ENCODE measurements at places on chromosomes 5 and 9.

GRCh38 chr5:142032150-142032549 is 19.3 kb upstream of the GNPDA1 start:
- DNase-seq = no peak

DNA sequence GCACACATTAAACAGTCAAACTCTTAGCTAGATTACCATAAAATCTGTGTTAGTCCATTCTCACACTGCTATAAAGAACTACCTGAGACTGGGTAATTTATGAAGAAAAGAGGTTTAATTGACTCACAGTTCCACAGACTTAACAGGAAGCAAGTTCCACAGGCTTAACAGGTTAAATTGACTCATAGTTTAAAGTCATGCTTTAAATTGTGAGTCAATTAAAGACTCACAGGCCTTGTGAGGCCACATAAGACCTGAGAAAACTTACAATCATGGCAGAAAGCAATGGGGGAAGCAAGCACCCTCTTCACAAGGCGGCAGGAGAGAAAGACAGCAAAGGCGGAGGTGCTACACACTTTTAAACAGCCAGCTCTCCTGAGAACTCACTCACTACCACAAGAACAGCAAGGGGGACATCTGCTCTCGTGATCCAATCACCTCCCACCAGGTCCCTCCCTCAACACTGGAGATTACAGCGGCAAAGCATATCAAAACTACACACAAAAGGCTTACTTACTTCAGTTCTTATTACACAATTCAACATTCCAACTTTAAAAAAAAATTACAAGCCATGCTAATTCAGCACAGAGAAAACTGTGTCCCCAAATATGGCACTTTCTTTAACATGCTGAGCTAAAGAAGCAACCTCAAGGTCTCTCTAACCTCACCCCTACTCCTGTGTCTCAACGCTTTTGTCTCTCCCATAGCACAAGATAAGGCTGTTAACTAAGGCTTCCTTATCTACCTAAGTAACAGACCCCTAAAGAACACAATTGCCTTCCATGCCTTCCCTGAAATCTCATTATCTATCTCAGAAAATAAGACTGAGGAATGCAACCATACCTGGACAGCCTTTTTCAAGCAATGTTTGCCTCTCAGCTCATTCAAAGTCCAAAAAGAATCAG is 805.1 kb downstream of the NR2F1-AS1 start:
- no peak for DNase-seq

- DNase-seq = no peak
These were observed 25.4 kb upstream of the SARDH start for GRCh38 chr9:133763272-133764183.

DNA sequence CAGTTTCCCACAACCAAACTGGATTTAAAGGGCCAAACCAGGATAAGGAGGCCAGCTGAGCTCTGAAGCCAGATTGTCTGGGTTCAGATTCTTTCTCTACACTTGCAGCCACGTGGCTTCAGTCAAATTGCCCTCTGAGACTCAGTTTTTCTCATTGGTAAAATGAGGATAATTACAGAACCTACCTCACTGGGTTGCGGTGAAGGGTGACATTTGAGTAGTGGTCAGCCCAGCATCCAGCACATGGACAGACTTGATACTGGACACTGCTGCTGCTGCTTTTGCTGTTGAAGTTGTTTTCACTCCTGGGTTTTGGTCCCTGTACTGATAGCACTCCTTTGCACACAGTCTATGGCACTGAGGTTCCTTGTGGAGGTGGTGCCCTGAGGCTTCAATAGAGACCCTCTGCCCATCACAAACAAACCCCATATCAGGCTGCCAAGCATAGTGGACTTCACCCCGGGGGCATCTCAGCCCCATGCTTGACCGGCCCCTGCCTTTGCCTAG is 25.7 kb upstream of the CDKN2AIPNL start:
- no peak for DNase-seq

- DNase-seq = no peak
These were observed 91.7 kb downstream of the NTRK2 start for GRCh38 chr9:84761137-84761808.

GRCh38 chr5:66810848-66811261 is 214.7 kb downstream of the MAST4 start:
- DNase-seq = no peak

DNA sequence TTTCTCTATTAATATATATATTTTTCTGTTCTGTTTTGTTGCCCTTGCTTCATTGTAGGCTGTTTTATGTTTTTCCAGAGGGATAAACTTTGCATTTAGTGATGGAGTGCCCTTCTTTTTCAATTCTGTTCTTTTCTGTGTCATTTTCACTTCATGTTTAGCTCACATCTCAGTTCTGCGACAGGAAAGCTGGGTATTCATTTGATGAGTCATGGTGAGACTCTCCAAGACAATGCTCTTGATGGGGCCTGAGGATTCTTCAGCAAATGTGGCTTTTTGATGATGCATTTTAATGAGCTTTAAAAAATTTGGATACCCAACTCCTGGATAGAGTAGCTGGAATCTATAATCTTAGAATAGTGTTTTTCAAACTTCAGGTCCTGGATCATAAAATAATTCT is 56.5 kb upstream of the SPATA31D4 start:
- no peak for DNase-seq

- no peak for DNase-seq
These were observed 193.2 kb downstream of the EFNA5 start for GRCh38 chr5:107477492-107477891.

DNA sequence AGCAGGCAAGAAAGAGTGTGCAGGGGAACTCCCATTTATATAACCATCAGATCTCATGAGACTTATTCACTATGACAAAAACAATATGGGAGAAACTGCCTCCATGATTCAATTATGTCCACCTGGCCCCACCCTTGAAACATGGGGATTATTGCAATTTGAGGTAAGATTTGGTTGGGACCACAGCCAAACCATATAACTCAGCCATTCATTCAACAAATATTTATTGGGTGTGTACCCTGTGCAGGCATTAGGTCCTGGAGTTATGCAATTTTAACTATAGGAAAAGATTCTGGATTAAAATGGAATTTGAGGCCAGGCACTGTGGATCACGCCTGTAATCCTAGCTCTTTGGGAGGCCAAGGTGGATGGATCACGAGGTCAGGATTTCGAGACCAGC is 124.2 kb upstream of the GAS1 start:
- no peak for DNase-seq

DNA sequence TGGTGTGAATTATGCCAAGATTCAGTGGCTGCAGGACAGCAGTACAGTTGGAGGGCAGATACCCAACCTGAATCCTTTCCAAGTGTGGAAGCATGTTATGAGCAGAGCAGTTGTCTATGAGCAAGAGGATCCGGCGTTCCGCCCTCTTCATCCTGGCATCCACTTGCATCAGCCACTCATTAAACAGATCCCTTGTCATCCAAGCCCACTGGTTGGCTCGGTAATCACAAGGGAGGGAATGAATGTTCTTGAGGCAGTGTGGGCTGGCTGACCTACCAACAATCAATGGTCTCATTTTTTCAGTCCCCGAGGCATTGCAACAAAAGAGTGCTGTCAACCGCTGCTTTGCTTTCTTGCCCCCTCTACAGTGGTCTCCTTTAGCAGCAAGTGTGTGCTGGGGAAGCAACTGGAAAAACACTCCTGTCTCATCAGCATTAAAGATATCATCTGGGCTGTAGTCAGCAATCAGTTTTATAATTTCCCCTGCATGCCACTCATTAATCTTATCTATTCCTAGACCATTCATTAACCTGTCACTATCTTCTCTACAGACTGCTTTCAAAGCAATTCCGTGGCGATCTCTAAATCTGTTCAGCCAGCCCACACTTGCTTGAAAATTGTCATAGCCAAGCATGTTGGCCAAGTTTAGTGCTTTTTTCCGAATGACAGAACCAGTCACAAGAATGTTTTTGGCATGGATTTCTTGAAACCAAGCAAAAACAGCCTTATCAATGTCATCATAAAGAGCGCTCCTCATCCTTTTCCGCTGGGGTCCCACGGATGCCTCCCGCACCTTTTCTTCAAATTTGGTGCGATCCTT is 4.9 kb downstream of the TIGD6 start:
- DNase-seq = no peak

DNA sequence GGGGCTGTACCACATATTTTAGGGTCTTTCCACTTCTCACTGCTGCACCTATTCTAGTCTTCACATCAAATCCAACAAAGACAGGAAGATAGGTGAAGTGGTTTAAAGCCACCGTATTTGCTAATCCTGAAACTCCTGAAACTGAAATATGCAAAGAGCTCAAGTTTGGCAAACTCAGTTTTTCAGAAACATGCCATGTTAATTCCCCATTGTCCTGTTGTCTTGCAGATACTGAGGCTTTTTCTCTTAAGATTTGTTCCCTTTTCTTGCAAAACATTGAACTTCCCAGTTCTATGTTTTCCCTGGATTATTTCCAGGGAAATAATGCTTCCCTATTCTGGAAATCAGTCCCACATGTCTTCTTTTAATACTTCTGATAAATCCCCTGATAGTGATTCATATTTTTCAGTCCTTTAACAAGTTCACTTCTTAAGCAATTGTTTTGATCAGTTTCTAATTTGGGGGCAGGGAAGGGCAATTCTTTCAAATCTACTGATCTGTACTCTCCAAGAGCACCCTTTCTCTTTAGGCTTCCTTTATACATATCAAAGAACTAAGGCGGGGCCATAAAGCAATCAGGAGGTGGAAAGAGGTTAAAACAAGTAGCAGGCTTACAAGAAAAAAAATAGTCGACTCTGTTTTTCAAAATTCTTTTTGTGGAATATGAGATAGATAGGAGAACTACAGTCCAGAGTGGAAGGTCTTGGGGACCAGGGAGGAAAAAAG is 648.5 kb downstream of the BNC2 start:
- DNase-seq = no peak

DNA sequence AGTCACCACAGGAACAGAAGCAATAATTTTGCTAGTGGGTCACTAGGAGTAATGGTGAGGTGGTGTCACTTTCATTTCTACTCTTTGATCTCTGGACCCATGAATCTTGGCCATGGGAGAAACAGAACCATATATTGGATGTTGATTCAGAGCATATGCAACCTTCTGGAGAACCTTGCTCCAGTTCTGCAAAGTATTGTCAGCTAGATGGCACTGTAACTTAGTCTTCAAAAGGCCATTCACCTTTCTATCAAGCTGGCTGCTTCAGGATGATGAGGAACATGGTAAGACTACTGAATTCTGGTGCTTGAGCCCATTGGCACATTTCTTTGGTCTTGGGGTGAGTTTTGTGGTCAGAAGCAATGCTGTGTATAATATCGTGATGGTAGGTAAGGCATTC is 129.1 kb upstream of the FBN2 start:
- DNase-seq = no peak

DNA sequence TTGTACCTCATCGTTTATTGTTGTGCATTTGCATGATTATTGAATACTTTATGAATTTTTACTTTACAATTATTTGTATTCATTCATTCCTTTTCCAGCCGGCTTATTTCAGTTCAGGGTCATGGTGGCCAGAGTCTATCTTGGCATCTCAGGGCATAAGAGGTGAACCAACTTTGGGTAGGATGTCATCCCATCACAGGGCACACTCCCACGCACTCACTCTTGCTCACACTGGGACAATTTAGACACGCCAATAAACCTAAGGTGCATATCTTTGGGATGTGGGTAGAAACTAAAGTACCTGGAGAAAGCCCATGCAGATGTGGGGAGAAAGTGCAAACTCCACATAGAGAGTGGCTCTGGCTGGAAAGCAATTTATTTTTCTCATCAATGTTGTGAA is 158.1 kb upstream of the MAST4 start:
- no peak for DNase-seq

GRCh38 chr5:321230-321725 is at the start of gene AHRR:
Gene AHRR (plus strand): TSS chr5:321714. CDS start chr5:343903, 22,189 bp downstream.
- DNase-seq = no peak

GRCh38 chr9:463455-464171 is 248.9 kb downstream of the DOCK8 start:
- no peak for DNase-seq

GRCh38 chr9:13970018-13970417 is 343.9 kb downstream of the NFIB start:
- DNase-seq = no peak

DNA sequence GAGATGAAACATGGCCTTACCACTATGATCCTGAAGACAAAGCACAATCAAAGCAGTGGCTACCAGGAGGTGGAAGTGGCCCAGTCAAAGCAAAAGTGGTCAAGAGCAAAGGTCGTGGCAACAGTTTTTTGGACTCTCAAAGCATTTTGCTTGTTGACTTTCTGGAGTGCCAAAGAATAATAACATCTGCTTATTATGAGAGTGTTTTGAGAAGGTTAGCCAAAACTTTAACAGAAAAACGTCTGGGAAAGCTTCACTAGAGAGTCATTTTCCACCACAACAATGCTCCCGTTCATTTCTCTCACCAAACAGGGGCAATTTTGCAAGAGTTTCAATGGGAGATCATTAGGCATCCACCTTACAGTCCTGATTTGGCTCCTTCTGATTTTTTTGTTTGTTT is 33.6 kb upstream of the MAMDC2 start:
- no peak for DNase-seq

- DNase-seq = no peak
These were observed 49.6 kb downstream of the ARHGAP26 start for GRCh38 chr5:142819825-142820224.

- no peak for DNase-seq
These were observed at the start of gene PRDM12 for GRCh38 chr9:130664251-130665028. Gene PRDM12 (plus strand): TSS chr9:130664594. CDS start chr9:130664654, 60 bp downstream.

DNA sequence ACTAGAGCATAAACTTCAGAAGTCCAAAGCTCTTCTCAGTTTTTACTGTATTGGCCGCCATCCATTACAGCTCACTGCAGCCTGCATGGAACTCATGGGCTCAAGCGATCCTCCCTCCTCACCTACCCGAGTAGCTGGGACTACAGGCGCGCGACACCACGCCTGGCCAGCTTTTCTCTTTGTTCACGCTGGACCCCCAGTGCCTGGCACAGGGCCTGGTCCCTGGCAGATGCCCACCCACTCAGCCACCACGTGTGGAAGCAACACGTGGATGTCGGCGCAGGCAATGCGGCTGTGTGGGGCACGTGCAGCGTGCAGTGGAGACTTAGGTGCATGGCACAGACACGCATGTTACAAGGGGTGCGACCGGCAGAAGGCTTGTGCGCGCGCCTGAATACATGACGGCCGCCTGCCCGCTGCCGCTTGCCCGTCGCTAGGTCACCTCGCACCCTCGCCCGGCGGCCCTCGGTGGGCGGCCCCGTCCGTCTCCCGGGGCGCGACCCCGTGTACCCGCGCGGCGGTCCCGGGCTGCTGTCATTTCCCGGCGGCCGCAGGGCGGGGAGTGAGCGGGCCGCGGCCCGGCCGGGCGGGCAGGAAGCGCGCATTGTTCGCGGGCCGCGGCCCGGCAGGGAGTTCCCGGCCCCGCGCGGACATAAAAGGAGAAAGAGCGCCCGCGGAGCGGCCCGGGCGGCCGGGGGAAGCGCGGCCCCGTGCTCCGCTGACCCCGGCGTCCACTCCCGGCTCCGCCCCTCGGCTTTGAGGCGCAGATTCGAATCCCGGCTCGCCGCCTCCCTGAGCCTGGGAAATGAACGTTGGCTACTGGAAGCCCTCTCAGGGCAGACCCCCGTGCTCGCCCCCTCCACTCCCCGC is 24.1 kb upstream of the PTGS1 start:
- DNase-seq = no peak
